Activated T-helper 1 cell treated with anti-CD3 and anti-CD28 coated beads, Interleukin-12 subunit alpha, Interleukin-12 subunit beta, Interleukin-2, Interleukin-4 antibody, amounts not matched to agents 30 ng/mL and 10 ng/mL and 1 ng/mL, durations not matched to agents 14 hours and 24 hours and 36 hours (primary cell): ENCODE measurements at places on chromosomes 12 and 14. TPM values are rescaled to one million over a fixed set of nuclear protein-coding genes. Genes with fewer than 3 reads are reported as not detected.

DNA sequence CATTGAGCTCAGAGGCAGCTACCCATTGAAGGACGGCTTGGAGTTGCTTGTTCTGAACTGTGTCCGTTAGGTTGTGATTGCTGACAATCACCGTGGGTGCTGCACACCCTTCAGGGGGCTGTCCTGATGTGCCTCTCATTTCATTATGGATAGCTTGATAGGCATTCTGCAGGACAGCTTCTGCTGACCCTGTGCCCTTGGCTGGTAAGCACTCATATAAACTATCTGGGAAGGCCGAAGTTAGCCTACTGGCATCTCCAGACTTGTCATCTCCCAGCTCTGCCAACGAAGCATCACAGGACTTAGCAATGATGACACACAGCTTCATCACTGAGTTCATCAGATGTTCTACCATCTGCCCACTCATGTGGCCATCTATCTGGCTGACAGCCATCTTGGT is 22.3 kb downstream of the AKAP3 start:
- H3K27me3 ChIP-seq, result peaks cover 37% of the 10 kb centered on the region
- DNase-seq, result no peak
- H3K36me3 ChIP-seq, result no peaks in the 10 kb centered on the region

Gene GLIPR1L2
- not detected in 2 replicates for total RNA-seq

Gene AMN
- total RNA-seq, result 0.44 and 0.69 TPM in 2 replicates

- no peaks in the 10 kb centered on the region for H3K36me3 ChIP-seq
- H3K4me1 ChIP-seq, result no peaks in the 10 kb centered on the region
- DNase-seq, result no peak
- no peaks in the 10 kb centered on the region for H3K27me3 ChIP-seq
- H3K4me3 ChIP-seq, result no peak overlapping the region
Measured at GRCh38 chr14:101050901-101051490, 147.5 kb upstream of the RTL1 start.

DNA sequence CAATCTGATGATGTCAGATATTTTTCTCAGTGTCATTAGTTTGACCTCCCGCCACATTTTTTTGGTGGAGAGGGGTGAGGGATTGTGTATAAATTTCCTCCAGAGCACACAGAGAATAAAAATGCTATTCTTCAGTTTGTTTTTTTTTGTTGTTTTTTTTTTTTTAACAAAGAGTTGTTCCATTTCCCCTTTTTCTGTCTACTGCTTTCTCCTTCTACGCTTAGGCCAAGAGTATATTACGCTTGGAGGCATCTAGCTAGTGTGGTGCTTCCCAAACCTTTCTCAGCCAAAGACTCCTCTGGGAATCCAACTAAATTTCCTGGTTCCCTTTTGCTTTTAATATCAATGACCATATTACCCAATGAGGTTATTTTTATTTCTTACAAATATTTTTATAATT is 465.6 kb downstream of the ZFP36L1 start:
- no peak overlapping the region for H3K27ac ChIP-seq
- H3K36me3 ChIP-seq, result no peaks in the 10 kb centered on the region
- H3K4me1 ChIP-seq, result no peaks in the 10 kb centered on the region
- no peak overlapping the region for H3K4me3 ChIP-seq

Gene KLRC2
- total RNA-seq, result not detected in 2 replicates

DNA sequence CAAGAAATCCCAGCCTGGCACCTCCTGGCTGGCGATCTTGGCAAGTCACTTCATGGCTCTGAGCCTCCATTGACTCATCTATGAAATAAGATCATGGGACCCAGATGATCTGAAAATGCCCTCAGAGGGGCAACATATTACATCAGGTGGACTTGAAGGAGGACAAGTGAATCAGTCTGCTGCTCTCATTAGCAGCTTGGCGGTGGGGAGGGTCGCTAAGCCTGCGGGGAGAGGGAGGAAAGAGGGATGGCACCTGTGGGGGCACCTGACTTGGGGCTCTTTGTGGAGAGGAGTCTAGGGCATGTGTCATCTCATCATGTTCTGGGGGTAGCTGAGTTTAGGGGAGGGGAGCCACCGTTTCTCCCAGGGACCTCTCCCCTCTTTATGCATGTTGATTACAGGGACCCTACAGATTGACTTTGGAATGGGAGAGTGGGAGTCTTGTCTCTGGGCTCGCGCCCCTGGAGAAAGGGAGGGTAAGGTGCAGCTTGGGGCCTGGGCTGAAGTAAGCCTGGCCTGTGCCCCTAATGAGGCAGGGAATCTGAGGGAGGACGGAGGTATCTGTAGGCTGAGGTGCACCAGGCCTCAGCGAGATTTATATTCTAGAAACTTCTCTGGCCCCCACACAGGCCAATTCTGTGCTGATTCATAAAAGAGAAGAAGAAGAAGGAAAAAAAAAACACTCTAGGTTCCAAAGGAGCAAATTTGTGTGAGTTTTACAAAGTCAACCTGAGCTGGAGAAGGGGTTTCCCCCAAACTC is 29.3 kb upstream of the BATF start:
- no peaks in the 10 kb centered on the region for H3K27me3 ChIP-seq
- H3K27ac ChIP-seq, result peak overlapping the region; percentile 76
- DNase-seq, result no peak
- no peaks in the 10 kb centered on the region for H3K36me3 ChIP-seq
- peak overlapping the region; percentile 31 for H3K4me3 ChIP-seq
- H3K4me1 ChIP-seq, result peaks cover 80% of the 10 kb centered on the region

GRCh38 chr12:47415054-47415453 is 290.8 kb downstream of the RPAP3 start:
- no peaks in the 10 kb centered on the region for H3K27me3 ChIP-seq
- peaks cover 49% of the 10 kb centered on the region for H3K4me1 ChIP-seq
- H3K36me3 ChIP-seq, result peaks cover 3% of the 10 kb centered on the region
- DNase-seq, result no peak

Gene SLC22A17
- 3.1 and 5.0 TPM in 2 replicates for total RNA-seq
